Cortex of kidney (tissue), 1 donor: ENCODE measurements at places on chromosomes 13 and 19.

DNA sequence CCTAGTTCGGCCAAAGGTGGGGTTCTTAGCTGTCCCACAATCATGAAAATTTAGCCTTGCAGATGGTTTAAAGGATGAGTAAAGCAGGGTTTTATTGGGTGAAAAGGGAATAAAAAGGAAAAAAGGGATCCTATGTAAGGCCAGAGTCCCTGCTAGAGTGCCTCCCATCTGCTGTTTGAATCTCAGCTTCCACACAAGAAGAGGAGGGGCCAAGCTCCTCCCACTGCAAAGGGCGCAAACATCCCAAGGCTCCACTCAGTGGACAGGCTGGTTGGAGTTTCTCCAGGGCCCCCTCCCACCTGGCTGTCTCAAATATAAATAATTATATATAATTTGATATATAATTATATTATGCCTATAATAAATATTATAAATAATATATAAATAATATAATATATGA, 1272.1 kb upstream of the PCDH20 start:
- no peak for DNase-seq

DNA sequence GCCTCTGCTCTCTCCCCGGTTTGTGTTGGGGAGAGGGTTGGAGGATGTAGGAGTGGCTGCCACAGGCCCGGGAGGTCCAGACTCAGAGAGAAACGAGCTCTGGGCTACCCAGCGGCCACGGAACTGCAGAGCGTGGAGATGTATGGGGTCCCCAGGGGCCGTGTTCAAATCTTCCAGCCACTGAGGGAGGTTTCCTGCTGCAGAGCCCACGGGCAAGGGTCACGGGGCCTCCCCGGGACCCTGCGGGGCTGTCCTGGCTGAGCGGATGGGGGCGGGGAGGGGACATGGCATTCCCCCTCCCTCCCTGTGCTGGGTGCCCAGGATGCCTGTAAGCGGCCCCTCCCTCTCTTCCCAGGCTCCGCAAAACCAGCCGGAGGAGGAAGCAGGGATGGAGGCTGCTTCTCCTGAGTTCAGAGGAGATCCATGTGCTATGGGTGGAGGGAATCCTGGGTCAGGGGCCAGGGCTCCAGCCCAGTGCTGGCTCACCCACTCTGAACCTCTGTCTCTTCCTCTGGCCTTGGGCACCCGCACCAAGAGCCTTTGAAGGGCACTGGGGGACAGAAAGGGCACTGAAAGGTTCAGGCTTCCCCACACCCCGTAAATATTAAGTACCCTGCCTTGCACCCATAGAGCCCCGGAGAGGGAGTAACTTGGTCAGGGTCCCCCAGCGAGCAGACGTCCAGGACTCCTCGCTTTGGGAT, 22.6 kb downstream of the SMIM24 start:
- no peak for DNase-seq

GRCh38 chr19:56324436-56324835, 9.8 kb upstream of the ZSCAN5A start:
- DNase-seq: no peak

- DNase-seq: no peak
These were observed 2.6 kb upstream of the CARD8 start for GRCh38 chr19:48258350-48258749.

- DNase-seq: no peak
These were observed 2.6 kb downstream of the BBC3 start for GRCh38 chr19:47228168-47228936.

- no peak for DNase-seq
These were observed 1.5 kb upstream of the MYO1F start for GRCh38 chr19:8578642-8579265.

GRCh38 chr19:7450243-7451223, 38.3 kb downstream of the PEX11G start:
- no peak for DNase-seq

GRCh38 chr13:100564444-100565223, 24.0 kb downstream of the GGACT start:
- DNase-seq: no peak

GRCh38 chr13:44365008-44365407, 8.6 kb upstream of the SERP2 start:
- no peak for DNase-seq

- no peak for DNase-seq
These were observed 68.7 kb downstream of the IPO5 start for GRCh38 chr13:98022210-98022609.

- DNase-seq: no peak
These were observed 5.8 kb downstream of the AKAP11 start for GRCh38 chr13:42277618-42278276.

- no peak for DNase-seq
These were observed 7.0 kb downstream of the HRC start for GRCh38 chr19:49148044-49148682.

DNA sequence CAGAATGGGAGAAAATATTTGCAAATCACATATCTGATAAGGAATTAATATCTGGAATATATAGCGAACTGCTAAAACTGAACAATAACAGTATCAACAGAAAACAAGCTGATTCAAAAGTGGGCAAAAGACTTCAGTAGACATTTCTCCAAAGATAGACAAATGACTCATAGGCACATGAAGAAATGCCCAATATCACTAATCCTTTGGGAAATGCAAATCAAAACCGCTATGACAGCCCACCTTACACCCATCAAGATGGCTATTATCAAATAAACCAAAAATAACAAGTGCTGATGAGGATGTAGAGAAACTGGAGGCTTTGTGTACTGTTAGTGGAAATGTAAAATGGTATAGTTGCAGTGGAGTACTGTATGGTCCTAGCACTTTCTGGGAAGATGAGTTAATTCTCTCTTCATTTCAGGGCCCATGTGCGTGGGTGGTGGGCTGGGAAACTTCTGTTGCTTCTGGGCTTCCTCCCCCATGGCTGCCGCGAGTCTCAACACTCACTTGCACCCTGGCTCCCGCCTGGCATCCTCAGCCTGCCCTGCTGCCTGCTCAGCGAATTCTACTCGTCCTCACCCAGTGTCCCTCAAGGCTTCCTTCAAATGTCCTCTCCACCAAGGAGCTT, 12.4 kb upstream of the GJA3 start:
- no peak for DNase-seq

GRCh38 chr19:52258426-52258825, 11.0 kb upstream of the ZNF766 start:
- DNase-seq: no peak

DNA sequence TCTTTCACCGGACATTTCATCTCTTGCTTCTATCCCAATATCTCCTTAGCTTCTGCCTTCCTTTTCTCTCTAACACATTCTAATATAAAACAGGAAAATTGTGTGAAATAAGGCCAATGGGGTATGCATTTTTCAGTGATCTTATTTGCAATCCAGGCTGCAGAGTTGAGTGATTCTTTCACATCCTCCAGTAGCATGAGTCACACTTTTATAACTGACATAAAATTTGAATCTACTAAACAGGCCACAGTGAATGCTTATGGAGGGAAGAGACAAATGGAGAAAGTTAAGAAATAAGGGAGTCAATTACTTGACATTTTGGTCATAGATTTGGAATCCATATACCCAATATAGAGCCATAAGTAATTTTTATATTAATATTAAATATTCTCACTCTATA, 1037.0 kb upstream of the SPRY2 start:
- no peak for DNase-seq

GRCh38 chr19:4524808-4525562, 6.7 kb upstream of the PLIN4 start:
- no peak for DNase-seq

DNA sequence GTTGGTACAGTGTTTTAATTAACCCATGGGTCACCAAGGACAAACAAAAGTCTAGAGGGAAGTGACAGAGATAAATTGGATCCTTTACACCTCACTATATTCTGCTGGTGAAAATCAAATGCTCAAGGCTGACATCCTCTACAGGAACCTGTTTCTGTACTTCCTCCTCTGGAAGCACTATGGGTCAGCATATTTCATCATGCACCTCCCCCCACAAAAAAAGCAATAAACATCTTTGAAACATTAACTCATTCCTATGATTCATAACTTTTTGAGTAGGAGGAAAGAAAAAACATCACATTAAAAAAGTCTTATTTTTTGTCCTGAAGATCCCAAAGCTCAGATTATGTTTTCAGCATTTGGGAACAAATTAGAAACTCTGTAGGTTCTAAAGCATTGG, 588.3 kb upstream of the SGCG start:
- DNase-seq: no peak

- DNase-seq: no peak
These were observed 52.3 kb downstream of the PTPRS start for GRCh38 chr19:5288347-5288739.

- no peak for DNase-seq
These were observed 5.7 kb upstream of the CDKN2D start for GRCh38 chr19:10574462-10574861.

DNA sequence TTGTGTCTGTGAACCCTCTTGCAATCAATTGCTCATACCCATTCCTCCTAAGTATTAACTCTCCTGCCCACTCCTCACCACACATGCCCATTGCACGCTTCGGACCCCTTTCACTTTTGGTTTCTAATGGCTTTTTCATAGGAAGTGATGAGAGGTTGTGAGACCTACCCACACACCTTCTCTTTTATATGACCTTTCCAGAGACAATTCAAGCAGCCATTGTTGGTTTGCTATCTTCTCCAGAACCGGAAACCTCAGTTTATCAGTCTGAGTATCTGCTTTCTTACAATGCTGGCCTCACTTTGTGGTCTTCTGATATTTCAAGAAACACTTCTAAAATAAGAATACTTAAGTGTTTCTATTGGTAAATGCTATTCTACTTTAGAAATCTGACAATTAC, 1550.8 kb upstream of the SLC10A2 start:
- DNase-seq: no peak

DNA sequence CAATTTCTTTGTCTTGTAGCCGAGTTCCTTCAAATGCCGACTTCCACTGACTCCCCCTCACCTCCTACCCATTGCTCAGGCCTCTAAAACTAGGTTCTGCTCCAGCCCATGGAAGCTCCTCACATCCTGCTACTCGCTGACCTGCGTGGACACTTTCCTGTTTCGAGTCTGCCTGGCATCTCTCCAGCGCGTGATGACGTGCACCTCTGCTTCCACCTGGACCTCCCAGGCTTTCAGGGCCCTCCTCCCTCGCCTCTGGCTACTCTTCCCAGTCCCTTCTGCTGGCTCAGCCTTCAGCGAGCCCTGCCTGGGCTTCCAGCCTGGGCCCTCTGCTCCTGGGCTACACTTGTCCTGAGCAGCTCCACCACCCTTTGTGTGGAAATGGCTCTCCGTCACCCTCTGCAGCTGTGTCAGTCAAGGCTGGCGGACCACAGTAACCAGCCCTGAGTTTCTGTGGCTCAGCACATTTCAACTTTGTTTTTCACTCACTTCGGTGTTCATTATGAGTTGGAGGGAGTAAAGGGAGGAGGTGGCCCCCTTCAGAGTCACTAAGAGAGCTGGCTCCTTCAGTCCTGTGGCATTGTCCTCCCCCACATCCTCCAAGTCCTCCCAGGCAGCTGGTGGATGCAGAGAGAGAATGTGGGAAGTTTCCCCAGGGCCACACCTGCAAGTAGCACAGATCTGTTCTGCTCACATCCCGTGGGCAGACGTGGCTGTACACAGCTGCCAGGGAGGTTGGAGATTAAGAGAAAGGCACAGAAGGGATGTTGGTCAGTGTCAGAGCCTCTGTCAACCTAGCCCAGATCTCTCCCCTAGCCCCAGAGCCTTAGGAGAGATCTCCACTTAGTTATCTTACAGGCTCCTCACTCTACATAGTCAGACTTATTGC, 49.4 kb downstream of the SERP2 start:
- no peak for DNase-seq

DNA sequence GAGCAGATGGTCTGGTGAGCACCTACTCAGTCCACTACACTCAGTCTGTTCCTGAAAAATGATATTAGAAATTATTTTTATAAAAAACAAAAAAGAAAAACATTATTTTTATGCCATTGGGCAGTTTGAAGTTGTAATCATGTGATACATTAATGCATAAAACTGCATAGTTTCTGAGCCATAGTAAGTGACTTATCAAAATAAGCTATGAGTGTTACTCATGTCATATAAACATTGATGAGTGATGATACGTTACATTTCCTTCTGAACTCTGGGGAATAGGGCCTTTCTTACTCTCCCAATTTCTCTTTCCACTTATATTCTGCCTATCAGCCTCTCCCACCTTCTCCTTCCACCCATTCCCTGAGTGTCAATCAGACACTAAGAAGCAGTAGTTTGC, 8.9 kb downstream of the ZNF805 start:
- DNase-seq: no peak
